ENCODE measurements at places on chromosomes 7 and 10.
A peak's percentile ranks its signal among the peaks of the same experiment; 100 is the strongest.

DNA sequence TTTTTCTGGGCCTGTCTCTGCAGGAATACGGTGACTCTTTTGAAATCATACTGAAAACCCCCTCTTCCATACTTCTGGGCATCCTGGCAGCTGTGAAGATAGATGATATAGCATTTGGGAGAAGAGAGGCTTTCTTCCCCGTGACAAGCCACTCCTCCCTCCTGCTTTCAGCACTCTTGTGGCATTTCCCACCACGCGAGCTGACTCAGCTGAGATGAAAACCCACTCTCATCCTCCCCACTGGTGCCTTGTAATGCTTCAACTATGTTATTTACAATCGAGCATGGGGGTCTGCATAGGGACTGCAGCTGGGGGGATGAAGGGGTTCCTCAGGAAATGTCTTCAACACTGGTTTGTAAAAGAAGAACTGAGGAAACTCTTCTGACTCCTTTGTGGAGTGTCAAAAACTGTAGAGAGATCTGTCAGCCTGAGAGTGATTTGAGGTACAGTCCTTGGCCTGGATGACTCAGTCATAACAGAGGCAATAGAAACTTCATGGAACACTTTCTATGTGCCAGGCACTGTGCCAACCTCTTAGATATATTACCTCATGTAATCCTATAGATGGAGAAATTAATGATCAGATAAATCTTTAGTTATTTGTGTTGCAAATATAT lies 1.7 kb upstream of the TBATA start:
- DNase-seq = no peak

- no peak for DNase-seq
Measured at GRCh38 chr10:88754287-88754686, 5.5 kb upstream of the LIPN start.

GRCh38 chr7:11427686-11428273 lies 404.2 kb downstream of the THSD7A start:
- no peak for DNase-seq

GRCh38 chr10:77177161-77177560 lies 460.4 kb downstream of the KCNMA1 start:
- DNase-seq = no peak

DNA sequence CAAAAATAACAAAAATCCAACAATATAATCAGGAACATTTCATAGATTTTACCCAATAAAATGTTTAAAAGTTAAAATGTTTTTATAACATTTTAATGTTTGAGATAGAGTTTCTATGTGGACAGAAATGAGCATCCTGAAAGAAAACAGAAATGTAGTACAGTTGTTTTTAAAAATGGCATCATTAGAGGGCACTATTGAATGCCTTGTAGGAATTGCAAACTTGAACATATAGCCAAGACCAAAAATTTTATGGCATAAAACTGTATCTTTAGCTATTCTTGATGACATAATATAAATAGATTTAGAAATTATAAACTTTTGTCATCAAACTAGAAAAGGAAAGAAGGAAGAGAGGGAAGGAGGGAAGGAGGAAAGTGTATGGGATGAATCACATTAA lies 1372.7 kb downstream of the GATA3 start:
- DNase-seq = no peak

- DNase-seq = no peak
Measured at GRCh38 chr7:123533929-123534382, 439 bp downstream of the IQUB start.

DNA sequence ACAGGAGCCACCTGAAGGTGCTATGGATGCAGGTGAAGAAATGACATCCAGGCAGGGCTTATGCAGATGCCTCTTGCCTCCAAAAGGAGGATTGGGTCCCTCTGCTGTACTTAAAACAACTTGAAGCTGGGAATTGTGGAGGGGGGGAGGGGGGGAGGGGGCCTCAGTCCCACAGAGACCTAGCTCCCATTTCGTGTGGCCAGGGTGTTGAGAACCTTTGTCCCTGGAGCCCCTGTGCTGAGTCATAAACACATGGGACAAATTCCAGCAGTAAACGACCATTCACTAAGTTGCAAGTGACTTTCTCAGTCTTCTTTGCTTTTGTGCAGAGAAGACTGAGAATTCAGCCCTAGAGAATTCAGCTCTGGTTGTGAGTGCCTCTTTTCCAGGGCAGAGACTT lies 96.5 kb upstream of the PODXL start:
- DNase-seq = no peak

DNA sequence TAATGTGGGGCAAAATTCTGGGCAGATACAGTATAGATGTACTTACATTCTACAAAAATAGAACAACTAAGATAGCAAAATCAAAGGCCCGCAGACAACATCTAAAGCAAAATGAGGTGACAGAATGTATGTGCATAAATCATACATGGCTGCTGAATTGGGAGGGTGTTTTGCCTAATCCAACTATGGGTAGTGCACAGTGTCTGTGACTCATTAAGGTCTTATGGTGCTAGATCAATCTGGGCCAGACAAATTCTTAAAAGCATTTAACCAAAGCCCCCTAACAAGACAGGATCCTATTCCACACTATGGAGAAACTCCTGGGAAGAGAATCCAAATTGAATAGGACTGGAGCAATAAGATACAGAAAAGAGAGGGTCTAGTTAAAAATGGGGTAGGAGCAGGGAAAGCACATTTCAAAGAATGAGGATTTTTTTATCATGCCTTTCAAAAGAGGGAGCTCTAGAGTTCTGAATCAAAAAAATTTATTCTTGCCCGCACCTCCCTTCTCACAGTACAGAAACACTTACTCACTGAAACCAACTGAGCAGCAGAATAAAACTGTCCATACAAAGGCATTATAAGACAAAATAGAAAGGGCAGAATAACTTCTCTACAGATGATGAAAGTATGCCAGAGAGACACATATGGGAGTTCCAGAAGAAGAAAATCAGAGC lies 181.3 kb downstream of the RNLS start:
- DNase-seq = no peak

- DNase-seq = peak; percentile 5
Measured at GRCh38 chr10:132867801-132868644, 74.3 kb downstream of the CFAP46 start.

GRCh38 chr10:4937346-4937745 lies 25.9 kb upstream of the AKR1C1 start:
- no peak for DNase-seq

DNA sequence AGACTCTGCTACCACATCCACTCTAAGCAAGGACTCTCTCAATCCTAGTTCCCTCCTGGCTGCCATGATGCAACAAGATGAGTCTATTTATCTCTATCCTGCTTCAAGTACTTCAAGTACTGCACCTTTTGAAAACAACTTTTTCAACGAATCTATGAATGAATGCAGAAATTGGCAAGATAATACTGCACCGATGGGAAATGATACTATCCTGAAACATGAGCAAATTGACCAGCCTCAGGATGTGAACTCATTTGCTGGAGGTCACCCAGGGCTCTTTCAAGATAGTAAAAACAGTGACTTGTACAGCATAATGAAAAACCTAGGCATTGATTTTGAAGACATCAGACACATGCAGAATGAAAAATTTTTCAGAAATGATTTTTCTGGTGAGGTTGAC lies 40.7 kb downstream of the AHR start:
- no peak for DNase-seq

GRCh38 chr10:100155936-100156335 lies 29.9 kb downstream of the ERLIN1 start:
- no peak for DNase-seq

DNA sequence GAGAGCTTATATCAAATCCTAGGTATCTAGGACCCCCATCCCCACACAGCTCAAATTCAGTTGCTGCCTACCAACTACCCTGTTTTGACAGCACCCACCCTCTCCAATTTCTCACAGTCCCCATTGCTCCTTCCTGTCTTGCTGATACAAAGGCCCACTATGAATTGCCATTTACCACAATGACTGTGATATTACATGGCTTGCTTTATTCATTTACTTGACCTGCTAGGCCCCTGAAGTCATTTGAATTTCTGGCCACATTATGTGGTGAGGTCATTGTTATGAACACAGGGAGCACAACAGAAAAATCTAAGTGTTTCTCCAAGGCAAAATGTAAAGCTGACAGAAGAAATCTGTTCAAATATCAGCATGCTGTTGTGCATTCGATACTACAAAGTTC lies 101.4 kb downstream of the PPP1R17 start:
- no peak for DNase-seq

DNA sequence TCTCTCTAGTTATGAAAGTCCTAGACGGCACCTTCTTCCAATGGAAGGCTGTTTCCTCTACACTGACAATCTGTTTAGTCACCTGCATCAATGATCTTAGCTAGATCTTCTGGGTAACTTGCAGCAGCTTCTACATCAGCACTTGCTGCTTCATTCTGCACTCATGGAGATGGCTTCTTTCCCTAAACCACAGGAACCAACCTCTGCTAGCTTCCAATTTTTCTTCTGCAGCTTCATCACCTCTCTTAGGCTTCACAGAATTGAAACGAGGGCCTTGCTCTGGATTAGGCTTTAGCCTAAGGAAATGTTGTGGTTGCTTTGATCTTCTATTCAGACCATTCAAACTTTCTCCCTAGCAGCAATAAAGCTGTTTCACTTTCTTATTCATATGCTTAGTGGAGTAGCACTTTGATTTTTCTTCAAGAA lies 24.6 kb downstream of the NAMPT start:
- peak; percentile 22 for DNase-seq

DNA sequence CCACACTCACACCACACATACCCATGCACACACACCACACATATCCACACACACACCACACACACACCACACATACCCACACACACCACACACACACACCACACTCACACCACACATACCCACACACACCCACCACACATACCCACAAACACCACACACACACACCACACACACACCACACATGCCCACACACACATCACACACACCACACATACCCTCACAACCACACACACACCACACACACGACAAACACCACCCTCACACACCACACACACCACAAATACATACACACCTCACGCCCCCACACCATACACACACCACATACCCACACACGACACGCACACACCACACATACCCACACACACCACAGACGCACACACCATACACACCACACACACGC lies 119.7 kb downstream of the PON1 start:
- no peak for DNase-seq

- no peak for DNase-seq
Measured at GRCh38 chr7:69837387-69838068, 239.3 kb downstream of the AUTS2 start.

- no peak for DNase-seq
Measured at GRCh38 chr7:34751725-34752643, 94.0 kb downstream of the NPSR1 start.

DNA sequence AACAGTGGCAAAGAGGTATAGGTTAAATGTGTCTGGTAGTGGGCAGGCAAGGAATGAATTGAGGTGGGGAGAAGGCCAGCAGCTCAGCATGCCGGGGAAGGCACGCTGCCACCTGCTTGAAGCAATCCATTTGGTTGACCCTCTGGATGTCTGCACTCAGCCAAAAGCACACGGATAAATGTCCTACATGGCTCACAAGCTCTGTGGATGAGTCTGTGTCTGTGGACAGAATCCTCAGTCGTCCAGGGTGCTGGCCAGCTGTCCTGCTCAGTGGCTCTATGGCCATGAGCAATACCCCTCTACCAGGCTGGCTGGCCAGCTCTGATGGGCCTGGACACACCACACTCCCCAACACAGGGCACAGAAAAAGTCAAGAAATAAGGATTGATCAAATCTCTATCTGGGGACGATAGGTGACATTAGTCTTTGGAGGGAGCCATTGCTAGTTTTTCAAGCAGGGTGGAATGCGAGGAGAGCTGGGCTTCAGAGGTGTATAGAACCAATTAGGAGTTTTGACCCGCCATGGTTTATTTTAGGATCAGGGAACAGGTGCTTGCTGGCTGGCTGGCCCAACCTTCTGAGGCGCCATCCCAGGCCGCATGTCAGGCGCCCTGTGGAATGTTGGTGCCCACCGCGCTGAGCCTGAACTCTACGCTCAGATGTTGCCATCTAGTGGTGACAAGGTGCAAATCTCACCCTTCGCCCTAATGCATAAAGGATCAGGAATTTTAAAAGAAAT lies 493.4 kb downstream of the TNS3 start:
- peak; percentile 39 for DNase-seq

- no peak for DNase-seq
Measured at GRCh38 chr7:137636376-137636775, 210.4 kb downstream of the DGKI start.

DNA sequence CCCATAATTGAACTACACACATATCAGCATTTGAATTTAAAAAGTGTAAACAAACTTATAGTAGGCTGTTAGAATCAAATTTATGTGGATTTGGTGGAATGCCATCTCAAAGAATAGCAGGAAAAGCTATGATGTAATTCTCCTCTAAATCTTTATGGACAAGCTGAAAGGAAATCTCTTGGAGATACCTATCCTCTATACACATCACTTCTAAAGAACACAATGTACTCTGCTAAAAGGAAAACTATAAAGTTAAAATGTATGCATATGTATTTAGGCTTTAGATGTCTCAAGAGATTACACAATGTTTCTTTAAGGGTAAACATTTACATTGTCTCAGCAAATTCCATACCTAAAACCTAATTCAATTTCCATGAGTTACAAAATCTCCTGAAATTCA lies 323.3 kb downstream of the CRPPA start:
- DNase-seq = no peak

GRCh38 chr10:92162541-92162940 lies 128.3 kb downstream of the CPEB3 start:
- no peak for DNase-seq

DNA sequence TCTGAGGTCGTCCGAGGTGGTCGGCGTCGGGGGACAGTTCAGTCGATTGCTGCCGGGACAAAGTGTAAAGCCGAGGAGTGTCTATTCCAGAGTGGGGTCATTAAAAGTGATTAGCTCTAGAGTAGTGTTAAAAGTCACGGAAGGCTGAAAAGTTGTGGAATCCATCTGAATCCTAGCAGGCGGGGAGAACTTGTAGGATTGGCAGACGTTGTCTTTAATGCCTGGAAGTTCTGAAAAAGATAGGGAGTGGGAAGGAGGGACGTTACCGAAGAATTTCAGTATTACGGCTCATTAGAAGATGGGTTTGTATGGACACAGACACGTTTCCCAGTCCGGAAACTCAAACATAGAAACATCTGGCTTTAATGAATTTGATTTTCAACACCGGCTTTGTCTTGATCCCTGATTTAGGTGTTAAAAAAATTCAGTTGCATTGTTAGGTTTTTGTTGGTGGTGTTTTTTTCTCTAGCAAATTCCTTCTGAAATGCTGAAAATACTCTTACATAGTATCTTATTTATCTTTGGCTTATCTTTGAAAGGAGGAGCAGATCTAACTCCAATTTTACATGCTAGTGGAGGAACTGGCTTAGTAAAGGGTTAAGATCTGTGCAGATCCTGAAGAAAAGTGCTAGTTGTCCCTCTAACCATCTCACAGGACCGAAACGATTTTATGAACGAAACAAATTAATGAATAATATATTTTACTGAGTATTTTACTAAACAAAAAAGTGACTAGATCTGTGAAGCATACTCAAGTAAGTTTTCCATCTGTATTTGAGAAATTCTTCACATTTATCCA lies 900 bp downstream of the MKLN1 start:
- no peak for DNase-seq

GRCh38 chr10:1643161-1643907 lies 94.0 kb downstream of the ADARB2 start:
- peak; percentile 32 for DNase-seq

- DNase-seq = no peak
Measured at GRCh38 chr7:50446542-50446960, 3.6 kb downstream of the FIGNL1 start.

Data from activated naive CD4-positive, alpha-beta T cell treated with anti-CD3 and anti-CD28 coated beads, Interleukin-2, amount 10 ng/mL, durations not matched to agents 7 days and 5 days (primary cell).